HT-29 (cell line): ENCODE measurements at places on chromosomes 12 and 14.
A peak's percentile ranks its signal among the peaks of the same experiment; 100 is the strongest.

DNA sequence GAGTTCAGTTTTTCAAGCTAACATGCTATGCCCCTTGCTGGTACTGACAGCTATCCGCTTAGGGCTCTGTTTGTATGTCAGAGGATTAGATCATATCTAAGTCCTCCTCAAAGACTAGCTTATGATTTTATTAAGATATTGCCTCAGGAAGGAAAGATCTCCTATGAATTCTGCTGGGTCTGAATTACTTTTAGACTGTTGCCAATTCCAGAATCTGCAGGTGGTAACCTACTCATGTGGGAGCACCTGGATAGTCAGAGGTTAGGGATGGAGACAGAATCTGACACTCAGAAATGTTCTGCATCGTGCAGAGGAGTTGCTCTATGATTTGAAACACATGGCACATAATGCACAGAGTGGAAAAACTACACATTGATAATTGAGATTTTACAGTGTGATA lies 843.4 kb downstream of the SLC6A15 start:
- DNase-seq: no peak

- DNase-seq: peak; percentile 8
These were observed 4.4 kb upstream of the CRACR2A start for GRCh38 chr12:3757261-3757660.

- DNase-seq: no peak
These were observed 601 bp downstream of the KLC1 start for GRCh38 chr14:103629503-103630121.

DNA sequence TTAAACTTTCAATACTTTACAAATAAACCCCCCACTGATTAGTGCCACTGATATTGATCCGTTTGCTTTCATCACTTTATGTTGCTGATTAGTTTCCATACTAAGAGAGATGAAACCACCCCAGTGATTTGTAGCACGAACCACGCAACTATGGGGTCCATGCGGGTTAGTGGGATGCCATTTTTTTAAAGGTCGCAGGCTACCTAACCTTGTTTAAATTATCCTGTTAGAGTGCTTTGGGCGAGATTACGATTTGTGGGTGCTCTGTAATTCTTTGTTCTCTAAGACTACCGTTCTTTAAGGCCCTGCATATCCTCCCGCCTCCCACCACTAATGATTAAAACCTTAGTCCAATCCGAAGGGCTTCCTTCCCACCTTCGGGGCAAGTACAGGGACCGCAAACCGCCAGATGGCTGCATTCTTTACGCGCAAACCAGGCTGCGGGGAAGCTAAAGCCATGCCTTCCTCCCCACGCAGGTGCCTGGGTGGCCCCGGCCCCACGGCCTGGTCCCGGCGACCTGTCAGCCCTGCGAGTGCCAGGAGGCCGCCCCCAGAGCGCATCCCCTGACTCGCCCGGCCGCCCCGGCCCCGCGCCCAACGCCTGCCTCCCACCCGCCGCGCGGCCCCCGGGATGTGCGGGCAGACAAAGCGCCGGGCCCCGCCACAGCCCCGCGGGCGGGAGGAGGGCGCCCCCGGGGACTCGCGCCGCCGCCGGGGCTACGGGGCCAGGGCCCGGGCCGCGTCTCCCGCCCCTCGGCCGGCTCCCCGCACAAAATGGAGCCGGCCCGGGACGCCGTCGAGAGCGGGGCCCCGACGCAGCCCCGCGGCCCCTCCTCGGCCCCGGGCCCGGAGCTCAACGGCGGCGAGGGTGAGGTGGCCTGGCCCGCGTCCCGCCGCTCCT lies 759 bp downstream of the NFYB start:
- DNase-seq: peak; percentile 66

GRCh38 chr12:79183003-79183402 lies 318.4 kb downstream of the SYT1 start:
- no peak for DNase-seq

DNA sequence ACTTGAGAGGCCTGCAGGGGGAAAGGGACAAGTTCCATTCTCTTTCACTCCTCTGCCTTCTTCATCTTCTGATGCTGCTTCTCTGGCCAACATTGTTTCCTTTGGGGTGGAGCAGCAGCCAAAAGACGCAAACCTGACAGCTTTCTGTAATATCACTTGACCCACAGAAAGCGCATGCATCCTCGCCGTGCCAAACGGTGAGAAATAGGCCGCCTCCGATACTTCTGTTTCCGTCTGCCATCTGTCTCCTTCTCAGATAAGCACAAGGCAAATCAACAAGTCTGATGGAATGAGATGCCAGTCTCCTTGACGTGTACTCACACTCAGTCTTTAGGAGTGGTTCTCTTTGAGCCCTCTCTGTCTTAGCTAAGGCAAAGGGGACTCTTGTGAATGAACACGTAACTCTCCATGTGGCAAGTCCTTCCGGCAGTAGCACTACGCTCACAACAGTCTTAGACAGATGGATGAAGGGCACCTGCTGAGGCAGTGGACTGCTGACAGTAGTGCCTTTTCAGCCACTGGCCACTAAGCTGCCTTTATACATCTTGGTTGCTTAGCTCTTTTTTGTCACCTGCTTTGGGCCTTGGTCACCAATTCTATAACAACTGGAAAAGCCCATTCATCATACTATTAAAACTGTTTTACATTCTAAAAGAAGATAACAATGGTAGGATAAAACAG lies 214.1 kb downstream of the FBXL14 start:
- DNase-seq: no peak
